Stimulated activated CD8-positive, alpha-beta memory T cell treated with anti-CD3 and anti-CD28 coated beads, Interleukin-7, amount 100 ng/mL, for 48 hours (primary cell): ENCODE measurements at places on chromosomes 6 and 20.
A peak's percentile ranks its signal among the peaks of the same experiment; 100 is the strongest.

- DNase-seq, result peak; percentile 18
Observed at GRCh38 chr6:138818496-138819194, 22.8 kb downstream of the ECT2L start.

GRCh38 chr6:20922743-20923142 lies 388.5 kb downstream of the CDKAL1 start:
- no peak for DNase-seq

DNA sequence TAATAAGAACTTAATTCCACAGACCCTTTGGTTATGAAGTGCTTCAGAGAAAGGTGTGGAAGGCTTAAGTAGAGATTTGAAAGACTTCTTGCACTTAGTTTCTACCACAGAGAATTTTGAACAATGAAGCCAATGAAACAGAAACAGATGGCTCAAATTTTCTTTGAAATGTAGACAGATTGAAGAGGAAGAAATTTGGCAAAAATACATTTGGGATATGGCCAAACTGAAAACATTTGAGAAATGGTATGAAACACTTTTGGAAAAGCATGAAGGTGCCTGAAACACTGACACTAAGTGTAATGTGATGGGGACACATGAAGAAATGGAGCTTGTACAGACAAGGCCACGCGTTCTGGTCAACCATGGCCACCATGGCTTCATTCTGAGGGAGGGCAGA lies 272.4 kb upstream of the EXOC2 start:
- no peak for DNase-seq

GRCh38 chr6:72913797-72914196 lies 291.9 kb downstream of the KCNQ5 start:
- DNase-seq, result no peak

- DNase-seq, result peak; percentile 58
Observed at GRCh38 chr20:62603021-62603906, 39.0 kb upstream of the SLCO4A1 start.

DNA sequence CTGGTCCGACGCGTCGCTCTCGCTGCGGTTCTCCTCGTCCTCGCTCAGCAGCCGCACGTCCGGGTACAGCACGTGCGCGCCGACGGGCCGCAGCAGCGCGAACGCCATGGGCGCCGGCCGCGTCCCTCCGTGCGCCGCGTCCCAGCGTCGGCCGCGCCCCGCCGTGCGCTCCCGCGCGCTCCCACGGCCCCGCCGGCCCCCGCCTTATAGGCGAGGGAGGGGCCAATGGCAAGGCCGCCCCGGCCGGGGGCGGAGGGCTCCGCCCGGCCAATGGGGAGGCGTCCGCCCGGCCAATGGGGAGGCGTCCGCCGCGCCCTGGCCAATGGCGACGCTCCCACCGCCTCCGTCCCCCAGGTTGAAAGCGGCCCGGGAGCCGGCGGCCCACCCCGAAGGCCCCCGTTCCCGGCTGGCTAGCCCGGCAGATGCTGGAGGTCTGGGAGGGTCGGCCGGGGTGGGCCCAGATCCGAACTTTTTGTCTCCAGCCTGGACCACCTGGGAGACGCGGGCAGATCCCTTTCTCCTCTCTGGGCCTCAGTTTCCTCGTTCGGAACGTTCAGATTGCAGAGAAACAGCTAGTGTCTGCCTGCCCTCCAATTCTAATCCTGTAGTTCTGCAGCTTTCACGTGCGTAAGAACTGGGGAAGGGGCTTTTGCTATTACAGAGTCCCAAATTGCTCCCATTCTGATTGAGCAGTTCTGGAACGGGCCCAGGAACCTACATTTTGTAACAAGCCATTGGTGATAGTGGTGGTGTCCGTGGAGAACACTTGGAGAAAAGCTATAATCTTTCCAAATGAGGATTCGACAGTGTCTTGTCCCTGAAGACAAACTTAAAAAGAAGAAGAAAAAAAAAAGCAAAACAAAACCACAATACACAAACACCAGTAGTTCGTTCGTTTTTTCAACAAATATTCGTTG lies at the start of gene TCF15:
TCF15 (minus strand) TSS at position 180 of the 917 bp plus-strand sequence; CDS start at position 108, 72 bp downstream.
- DNase-seq, result no peak

GRCh38 chr6:75446241-75446880 lies 47.2 kb downstream of the FILIP1 start:
- DNase-seq, result no peak

DNA sequence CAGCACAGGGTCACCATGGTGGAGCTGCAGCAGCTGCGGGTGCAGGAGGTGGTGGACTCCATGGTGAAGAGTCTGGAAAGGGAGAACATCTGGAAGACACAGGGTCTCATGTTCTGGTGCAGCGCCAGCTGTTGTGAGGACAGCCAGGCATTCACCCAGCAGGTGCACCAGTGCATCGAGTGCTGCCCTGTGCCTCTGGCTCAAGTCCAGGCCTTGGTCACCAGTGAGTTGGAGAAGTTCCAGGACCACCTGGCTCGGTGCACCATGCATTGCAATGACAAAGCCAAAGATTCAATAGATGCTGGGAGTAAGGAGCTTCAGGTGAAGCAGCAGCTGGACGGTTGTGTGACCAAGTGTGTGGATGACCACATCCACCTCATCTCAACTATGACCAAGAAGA lies 22.9 kb upstream of the RIPK1 start:
- DNase-seq, result no peak

DNA sequence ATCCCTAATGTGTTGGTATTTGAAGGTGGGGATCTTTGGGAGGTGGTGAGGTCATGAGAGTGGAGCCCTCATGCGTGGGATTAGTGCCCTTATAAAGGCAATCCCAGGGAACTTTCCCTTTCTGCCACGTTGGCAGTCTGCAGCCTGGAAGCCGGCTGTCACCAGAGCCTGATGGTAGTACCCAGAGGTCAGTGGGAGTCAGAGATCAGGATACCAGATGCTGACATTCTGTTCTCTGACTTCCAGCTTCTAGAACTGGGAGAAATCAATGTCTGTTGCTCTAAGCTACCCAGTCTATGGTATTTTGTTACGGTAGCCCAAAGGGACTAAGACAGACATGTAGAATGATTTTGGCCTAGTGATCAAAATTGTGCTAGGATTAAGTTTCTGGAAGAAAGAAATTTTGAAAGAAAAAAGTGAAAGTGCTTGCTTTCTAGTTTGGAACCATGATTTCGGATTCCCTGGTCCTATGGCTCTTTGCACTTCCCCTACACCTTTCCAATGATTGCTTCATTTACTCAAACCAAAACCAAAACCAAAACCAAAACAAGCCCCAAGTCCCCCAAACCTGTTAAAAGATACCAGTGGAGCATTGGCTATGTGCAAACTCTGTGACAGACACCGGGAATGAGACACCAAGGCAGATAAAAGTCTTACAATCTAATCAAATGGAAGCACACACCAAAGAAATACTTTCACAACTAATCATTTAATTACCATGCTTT lies 173.7 kb upstream of the ZNF217 start:
- no peak for DNase-seq

DNA sequence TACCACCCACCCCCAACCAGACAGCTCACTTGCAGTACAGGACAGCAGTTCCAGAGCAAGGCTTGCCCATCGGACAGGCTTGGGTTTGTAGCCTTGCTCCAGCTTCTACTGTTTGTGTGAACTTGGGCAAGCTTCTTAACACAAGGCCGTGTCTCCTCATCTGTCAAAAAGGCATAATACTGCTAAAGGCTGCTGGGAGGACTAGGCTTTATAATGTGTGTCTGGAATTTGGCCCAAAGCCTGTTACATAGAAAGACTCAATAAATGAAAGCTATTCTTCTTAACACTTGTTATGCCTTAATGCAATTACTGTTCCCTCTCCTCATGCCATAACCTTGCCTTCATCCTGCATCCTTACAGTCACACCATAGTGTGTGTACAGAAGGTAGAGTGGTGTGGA lies 43.4 kb downstream of the LYRM4 start:
- no peak for DNase-seq

DNA sequence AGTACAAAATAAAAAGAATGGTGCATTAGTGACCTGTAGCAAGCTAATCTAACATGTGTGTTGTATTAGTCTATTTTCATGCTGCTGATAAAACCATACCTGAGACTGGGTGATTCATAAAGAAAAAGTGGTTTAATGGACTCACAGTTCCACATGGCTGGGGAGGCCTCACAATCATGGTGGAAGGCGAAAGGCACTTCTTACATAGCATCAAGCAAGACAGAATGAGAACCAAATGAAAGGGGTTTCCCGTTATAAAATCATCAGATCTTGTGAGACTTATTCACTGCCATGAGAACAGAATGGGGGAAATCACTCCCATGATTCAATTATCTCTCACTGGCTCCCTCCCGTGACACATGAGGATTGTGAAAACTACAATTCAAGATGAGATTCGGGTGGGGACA lies 45.4 kb upstream of the AIG1 start:
- DNase-seq, result no peak

DNA sequence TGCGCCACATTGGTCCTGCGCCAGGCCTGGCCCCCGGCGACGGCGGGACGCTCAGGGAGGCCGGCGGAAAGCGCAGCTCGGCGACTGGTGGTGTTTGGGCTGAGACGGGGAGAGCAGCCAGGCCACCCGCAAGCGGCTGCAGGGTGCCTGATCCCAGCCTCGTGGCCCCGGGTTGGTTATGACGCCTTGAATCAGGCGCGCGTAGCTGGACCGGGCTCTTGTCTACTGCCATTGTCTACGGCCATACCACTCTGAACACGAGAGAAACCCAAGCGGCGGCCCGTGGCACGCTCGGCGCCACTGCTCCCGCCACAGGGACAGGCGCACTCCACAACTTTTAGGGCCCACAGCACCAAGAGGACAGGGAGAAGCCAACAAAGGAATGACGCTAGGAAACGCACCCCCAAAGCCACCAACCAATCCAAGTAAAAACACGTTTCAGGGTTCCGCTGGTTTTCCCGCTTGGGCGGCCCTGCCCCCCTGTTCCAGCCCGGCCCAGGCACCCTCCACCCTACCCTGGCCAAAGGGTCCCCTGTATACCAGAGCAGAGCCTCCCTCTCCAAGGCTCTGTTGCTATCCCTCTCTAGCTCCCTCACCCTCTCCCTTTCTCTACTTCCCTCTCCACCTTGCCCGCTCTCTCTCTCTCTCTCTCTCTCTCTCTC lies 1849.3 kb upstream of the DEFB115 start:
- DNase-seq, result no peak

DNA sequence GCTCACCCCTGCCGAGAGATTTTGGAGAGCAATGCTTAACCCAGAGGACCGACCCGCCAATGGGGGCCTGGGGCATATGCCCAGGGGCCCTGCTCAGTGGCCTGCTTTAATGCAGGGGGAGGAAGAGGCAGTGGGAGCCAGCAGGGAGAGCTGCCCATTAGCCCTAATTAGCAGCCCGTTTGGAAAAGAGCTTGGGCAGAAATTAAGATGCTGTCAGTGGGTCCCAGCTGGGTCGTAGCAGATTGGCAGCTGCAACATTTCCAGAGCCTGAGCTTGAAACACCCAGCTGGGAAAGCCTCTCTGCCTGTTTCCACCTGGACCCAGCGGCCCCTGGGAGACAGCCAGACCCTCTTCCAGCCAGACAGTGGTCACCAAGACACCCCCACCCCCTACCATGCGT lies 39.5 kb downstream of the CD40 start:
- DNase-seq, result no peak

DNA sequence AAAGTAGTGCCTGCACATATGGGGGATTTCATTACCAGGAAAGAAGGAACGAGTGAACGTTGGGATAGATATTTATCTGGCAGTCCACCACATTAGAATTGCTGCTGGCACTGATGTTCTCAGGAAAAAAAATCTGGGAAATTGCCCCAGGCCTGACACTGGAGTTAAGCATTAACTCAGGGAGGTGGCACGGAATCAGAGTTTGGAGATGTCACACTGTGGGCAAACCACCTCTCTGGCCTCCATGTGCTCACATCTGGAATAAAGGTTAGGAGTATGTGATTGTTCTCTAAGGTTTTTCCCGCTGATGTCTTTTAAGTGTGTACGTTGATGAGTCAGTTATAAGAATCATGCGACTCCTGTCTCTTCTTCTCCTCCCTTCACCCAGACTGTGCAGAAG lies 7.9 kb downstream of the TGM3 start:
- DNase-seq, result no peak

GRCh38 chr20:39756828-39757227 lies 794.7 kb downstream of the DHX35 start:
- no peak for DNase-seq

DNA sequence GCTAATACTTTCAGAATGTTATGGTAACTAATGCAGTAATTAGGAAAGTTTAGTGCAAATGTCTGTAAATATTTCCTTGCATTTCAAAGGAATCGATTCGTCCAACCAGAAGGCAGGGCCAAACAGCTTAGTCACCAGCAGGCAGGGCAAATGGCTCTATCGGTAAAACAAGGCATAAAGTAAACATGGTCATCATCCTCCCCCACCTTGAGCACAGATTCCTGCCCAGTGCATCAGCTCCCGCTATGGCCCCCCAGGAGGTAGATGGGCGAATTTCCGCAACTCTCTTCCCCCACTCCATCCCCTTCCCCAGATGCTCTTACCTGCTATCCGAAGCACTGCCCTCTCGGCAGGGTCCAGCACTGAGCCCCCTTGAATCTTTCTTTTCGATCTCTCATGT lies 103.8 kb upstream of the BEND6 start:
- DNase-seq, result no peak

DNA sequence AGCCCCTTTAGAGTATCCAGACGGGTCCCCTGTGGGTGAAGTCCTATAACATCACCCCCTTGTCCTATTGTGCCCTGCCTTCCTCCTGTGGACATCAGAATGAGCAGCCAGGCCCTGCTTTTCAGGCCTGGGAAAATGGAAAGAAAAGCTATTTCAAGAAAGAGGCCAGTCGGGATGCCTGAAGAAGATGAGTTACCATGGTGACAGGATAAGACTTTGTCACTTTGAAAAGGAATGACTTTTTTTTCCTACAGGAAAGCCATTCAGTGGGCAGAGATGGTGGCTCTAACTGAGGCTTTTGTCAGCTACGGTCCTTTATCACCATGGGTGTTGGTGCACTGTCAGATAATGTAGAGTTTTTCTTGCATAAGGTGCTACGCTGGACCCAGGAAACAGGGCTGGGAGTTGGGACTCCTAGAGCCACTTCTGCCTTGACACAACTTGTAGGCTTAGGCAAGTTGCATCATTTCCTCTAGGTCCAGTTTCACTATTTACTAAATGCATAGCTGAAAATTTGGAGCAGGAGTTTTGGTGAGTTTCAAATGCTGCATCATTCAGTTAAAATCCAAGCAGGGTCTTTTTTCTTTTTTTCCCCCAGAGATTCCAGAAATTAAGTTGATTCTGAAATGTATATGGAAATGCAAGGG lies 293.6 kb upstream of the PRND start:
- no peak for DNase-seq
